ENCODE measurements at places on chromosomes 7 and 10.

- DNase-seq: no peak
Measured at GRCh38 chr7:142440906-142441411, 183.1 kb upstream of the PRSS58 start.

- DNase-seq: no peak
Measured at GRCh38 chr7:82012453-82012852, 242.6 kb upstream of the HGF start.

GRCh38 chr7:84939888-84940287 lies 247.0 kb downstream of the SEMA3D start:
- no peak for DNase-seq

- no peak for DNase-seq
Measured at GRCh38 chr10:76210211-76210610, 778.8 kb downstream of the LRMDA start.

GRCh38 chr7:105439174-105439893 lies 50.6 kb upstream of the SRPK2 start:
- DNase-seq: no peak

DNA sequence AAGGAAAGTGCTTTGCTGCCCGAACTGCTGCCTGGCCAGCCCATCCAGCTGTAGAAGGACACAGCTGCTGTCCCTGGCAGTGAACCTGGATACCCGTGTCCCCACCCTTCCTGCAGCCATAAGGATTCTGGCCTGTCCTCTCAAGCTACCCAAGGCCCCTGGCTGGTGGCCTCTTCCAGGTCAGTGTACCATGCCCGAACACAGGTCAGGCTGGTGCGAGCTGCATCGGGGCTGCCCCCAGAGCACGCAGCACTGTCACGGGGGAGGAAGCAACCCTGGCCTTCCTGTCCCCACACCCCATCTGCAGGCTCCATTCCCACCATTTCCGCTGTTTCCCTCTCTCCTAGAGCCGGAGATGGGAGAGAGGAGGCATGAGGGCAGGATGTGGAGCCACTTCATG lies 30.5 kb upstream of the PWWP2B start:
- DNase-seq: no peak

DNA sequence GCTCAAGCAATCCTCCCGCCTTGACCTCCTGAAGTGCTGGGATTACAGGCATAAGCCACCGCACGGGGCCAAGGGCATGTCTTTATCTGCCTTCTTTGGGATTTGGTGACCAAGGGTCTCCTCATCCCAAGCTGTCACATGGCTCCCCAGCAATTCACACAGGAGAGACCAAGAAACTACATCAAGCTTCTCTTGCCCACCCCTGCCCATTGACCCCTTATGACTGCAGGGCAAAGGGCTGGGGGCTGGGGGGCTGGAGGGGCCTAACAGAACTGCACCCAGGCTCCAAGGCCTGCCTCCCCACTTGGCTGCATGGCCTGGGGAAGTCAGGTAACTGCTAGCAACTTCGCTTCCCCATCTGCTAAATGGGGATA lies 137.1 kb downstream of the SH3PXD2A start:
- no peak for DNase-seq

DNA sequence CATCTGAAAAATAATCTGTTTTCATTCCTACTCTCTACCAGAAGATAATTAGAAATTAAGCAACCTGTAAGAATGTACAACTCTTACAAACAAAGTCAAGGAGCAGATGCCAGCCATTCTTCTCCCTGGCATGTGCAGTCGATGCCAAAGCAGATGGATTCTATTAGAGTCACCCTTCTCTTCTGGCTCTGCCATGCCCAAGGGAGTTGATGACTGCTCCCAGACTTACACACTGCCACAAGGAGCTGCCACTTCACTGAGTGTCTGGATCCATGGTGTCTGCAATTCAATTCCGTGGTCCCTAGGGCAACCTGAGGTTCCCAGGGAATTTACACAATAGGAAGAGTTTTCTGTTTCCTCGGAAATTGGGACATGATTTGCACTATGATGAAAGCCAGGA lies 89.1 kb upstream of the IFRD1 start:
- DNase-seq: no peak

DNA sequence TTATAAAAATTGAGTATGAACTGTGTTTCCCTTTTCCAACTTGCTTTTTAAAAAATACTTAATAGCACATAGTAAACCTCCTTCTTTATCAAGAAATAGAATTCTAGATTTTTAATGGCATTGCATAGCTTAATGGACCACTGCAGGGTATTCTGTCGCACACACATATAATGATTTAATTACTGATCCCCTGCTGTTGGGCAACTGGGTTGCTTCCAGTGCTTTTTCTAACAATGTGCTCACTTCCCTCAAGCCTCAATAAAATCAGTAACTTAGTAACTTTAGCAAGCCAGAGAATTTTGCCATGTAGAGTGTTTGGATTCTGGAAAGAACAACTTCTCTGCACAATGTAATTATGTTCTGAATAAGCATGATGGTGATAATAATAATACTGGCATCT lies 49.1 kb upstream of the PDLIM1 start:
- DNase-seq: no peak

DNA sequence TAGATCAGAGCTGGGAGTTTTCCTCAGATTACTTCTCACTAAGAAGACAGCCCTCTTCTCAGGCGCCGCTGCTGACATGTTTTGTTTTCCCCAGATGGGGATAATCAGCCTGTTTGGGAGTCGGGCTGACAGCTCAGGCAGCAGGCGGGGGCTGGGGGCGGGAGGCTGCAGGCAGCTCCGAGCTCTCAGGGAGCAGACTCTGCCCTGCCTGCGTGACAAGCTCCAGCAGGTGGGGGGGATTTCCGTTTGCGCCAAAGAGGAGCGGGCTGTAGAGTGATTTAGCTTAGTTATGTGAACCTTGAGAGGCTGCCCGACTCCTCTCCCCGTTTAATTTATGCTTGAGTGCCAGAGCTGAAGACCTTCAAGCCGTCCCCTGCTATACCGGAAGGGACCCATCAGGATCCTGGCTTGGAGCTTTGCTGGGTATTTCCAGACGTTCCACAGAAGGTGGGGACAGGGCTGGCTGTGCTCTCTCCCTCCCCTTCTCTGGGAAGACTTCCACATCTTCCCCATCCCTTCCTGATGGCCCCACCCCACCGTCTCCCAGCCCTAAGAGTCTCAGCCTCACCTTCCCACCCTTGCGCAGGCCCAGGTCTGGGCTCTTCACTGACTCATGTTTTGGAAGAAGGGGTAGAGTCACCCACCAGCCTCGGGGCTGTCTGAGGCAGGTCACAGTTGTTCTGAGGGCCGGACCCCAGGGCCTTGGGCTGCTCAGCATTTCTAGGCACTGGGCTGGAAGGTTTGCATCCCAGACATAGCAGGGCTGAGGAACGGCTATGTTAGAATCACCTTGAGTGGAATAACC lies 24.7 kb upstream of the ADCYAP1R1 start:
- no peak for DNase-seq

DNA sequence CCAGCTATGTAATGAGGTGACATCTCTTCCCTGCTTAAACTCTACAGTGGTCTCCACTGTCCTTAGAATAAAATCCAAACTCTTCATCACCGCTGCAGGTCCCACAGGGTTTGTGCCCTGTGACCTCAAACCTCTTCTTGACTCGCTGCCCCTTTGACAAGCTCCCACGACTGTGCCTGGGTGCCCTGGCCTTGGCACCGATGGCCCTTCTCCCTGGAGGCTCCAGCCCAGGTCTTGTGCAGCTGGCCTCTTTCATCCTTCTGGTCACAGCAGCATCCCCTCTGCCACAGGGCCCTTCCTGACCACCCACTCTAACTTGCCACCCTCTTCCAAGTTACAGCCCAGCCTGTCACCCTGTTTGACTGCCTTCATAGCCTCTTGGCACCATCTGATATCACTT lies 108.2 kb downstream of the DLG5 start:
- DNase-seq: no peak

- DNase-seq: no peak
Measured at GRCh38 chr7:77427996-77428603, 12.0 kb upstream of the GSAP start.

DNA sequence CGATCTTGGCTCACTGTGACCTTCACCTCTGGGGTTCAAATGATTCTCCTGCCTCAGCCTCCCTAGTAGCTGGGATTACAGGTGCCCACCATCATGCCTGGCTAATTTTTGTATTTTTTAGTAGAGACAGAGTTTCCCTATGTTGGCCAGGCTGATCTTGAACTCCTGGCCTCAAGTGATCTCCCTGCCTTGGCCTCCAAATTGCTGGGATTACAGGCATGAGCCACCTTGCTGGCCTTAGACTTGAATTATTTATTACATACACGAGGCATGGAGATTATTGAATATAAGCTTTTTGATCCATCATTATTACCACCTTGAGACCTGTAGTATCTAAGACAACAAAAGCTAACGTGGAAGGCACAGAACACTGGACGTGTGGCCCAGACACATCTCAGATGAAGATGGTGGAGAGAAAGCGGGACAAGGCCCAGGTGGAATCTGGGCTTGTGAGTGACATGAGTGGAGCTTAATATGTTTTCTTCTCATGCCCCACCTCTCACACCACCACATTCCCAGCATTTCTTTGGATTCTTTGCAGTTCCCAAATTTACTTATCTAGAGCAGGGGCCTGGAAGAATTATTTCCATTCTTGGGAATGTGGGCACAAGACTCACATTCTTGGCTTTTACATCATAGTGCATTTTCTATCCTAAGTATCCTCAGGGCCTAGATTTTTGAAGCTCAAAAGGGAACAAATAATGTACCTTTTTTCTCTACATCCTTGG lies 76.6 kb downstream of the SUGCT start:
- DNase-seq: no peak

DNA sequence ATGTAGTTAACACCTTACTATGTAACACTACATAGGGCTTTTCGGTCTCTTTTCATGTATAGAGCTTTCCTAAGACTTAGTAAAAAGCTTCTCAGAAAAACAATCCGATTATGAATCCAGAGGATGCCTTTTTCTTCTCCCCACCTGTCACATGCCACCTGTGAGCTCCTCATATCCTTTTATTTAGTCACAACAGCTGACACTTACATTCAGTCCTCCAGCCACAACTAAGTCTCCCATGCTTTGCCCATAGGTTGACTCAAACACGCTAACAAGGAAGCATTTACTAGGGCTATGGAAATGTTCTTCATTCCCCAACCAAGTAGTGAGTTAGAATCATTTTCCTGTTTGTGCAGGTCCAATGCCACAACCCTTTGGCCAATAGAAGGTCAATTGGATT lies 7.9 kb downstream of the ENO4 start:
- DNase-seq: no peak

DNA sequence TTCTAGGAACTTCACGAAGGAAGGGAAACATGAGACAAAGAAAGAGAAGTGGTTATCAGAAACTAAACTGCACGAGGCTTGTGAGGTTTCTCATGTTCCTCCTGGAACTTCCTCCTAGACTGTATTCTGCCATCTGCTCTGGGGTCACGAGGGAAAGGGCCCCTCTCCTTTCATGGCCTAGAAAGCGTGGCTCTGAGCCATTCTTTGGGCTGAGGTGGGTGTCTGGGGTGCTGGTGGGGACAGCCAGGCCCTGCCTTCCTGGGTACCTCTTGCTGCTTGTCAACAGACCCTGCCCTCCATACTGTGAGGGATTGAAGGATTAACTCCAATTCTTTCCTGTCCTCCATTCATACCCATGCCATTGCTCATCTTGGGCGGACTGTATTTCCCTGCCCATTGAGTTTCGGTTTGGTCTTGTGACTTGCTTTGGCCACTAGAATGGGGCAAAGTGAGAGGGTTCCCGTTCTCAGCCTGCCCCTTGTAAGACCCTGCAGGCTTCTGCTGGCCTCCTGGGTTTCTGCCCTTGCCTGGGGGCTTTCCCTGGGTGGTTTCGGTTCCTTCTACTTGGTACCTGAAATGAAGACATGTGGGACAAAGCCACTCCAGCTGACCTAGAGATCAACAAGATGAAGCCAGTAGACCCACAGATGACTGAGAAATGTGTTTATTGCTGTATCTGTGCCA lies 14.9 kb upstream of the GIMAP8 start:
- no peak for DNase-seq

GRCh38 chr7:105389088-105389650 lies 448 bp upstream of the SRPK2 start:
- no peak for DNase-seq

- DNase-seq: peak; percentile 59
Measured at GRCh38 chr7:127347567-127348246, 44.8 kb downstream of the ZNF800 start.

DNA sequence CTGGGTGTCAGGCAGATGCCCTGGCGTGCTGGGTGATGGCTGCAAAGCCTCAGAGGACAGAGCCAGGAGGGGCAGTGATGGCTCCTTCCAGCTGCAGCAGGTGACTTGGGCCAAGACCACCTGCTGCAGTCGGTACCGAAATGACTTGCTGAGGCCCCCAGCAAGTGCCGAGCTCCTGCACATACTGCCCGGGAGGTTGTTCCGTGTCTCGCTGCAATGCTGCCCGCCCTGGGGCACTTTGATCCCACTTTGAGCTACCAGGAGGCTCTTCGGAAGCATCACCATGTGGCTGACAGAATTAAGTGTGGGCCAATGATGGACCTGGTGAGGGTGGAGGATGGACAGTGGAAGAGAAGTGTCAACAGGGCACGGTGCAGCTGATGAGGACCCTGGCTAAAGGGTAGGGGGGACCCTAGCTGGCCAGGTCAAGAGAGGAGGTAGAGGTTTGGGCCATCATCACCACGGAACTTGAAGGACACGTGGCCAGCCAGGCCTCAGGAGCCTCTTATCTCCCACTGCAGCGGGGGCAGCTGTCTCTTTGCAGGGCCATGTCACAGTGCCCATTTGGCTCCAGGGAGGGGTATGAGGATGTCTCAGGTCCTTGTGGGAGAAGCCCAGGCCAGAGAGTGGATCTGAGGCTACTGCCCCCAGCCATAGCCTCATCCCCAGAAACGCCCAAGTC lies 51.1 kb upstream of the NANOS1 start:
- no peak for DNase-seq

GRCh38 chr10:75137533-75138438 lies 26.3 kb downstream of the SAMD8 start:
- no peak for DNase-seq

DNA sequence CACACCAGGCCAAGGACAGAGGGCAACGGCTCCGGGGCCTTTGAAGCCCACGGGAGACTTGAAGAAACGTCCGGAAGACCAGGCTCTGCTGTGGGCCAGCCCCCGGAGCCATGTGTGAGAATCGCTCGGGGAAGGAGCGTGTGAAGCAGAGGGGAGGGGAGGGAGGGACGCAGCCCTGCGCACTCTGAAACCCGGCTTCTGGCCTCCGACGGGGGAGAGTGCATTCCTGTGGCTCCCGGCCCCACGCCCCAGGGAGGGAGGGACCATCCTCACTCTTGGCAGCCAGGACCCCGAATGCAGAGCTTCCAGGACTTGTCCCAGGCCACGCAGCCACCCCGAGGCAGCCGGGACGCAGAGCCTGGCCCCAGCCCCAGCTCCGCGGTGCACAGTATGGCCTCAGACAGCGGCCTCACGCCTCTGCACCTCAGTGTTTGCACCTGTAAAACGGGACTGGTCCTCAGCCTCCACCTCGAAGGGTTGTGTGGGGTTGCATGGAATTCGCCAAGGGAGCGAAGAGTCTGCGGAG lies 67.4 kb downstream of the PDGFA start:
- DNase-seq: no peak
